ENCODE measurements at places on chromosomes 4 and X.

- no peak for DNase-seq
Observed at GRCh38 chr4:4443821-4444220, 56.9 kb downstream of the NSG1 start.

DNA sequence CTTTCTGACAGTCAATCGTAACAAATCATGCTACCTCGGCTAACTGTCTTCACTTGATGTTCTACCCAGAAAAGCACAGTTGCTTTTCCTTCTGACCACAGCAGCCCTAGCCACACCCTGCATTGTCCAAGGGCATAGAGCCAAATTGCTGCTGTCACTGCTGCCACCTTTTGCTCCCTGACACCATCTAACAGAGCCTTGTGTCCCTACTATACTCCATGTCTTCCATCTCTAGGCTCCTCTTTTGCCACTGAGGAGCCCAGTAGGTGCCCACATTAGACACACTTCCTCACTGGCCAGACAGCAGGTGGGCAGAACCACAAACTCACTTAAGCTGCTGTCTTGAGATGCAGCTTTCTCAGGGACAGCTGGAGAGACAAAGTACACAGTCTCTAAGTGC, 91.4 kb downstream of the ANXA3 start:
- DNase-seq, result no peak

- DNase-seq, result no peak
Observed at GRCh38 chr4:152072001-152072485, 311.2 kb upstream of the GATB start.

GRCh38 chr4:114924311-114924710, 189.1 kb downstream of the NDST4 start:
- DNase-seq, result no peak

GRCh38 chr4:112901962-112902411, 147.5 kb upstream of the ANK2 start:
- DNase-seq, result no peak

- no peak for DNase-seq
Observed at GRCh38 chrX:5775846-5776430, 452.7 kb downstream of the NLGN4X start.

DNA sequence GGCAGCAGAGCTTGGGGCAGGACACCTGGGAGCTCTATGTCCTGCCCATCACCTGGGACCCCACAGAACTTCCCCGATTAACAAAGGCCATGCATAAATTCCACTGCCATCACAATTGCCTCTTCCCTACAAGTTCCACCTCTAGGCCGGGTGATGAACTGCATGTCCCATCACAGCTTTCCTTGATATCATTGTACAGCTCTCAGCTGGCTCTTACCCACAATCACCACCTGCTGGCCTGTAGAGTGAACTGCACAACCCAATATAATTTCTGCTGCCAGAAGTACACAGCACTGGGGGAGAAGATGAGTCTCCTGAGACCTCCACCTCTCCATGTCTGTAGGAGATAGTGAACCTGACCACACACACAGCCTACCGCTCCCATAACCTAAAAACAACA, 285.0 kb upstream of the AADAT start:
- no peak for DNase-seq

DNA sequence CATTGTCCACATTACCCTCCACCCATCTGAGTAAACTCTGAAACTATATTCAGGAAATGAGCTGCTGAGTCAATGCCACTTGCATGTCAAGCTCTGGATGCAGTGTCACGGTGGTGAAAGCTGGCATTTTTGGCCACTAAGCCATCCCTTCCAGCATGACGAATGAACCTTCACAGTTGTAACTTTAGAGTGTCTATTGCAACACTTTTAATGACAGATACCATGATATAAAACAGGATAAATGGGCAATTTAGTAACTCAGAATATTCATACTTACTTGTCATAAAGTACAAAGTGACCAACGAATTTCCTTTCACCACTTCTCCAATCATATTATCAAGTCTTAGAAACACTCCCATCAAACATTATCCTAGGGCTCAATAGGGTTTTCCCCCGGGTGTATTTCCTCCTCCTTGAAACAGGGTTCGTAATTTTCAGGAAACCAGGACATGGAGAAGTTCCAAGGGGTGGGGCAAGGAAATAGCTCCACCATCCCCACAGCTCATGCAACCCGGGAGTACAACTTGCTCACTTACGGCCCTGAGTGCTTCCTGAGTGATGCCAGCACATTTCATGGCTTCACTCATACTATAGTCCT, 73.1 kb downstream of the MTHFD2L start:
- no peak for DNase-seq

DNA sequence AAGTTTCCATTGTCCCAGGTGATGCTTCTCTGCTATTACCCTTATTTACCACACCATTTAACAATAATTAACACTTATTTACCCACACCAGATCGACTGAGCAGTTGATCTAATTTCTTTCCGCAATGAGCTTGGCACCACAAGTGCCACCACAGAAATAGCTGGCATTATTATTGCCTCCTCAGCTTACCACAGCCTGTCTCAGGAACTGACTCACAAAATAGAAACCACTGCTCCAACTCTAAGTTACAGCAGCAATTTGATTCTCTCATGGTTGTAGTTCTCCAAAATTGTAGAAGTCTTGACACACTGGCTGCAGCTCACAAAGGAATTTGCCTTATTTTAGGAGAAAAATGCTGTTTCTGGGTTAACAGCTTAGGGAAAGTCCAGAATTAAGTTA, 22.5 kb downstream of the ZNF721 start:
- DNase-seq, result no peak

DNA sequence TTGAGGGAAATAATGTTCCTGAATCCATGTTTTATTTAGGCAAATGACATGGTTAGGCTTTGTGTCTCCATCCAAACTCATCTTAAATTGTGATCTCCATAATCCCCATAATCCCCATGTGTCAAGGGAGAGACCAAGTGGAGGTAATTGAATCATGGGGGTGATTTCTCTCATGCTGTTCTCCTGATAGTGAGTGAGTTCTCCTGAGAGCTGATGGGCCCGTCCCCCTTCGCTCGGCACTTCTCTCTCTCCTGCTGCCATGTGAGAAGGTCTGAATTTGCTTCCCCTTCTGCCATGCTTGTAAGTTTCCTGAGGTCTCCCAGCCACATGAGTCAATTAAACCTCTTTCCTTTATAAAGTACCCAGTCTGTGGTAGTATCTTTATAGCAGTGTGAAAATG, 563.0 kb upstream of the NR3C2 start:
- DNase-seq, result no peak

- no peak for DNase-seq
Observed at GRCh38 chrX:80223982-80224579, 196.2 kb upstream of the TENT5D start.

DNA sequence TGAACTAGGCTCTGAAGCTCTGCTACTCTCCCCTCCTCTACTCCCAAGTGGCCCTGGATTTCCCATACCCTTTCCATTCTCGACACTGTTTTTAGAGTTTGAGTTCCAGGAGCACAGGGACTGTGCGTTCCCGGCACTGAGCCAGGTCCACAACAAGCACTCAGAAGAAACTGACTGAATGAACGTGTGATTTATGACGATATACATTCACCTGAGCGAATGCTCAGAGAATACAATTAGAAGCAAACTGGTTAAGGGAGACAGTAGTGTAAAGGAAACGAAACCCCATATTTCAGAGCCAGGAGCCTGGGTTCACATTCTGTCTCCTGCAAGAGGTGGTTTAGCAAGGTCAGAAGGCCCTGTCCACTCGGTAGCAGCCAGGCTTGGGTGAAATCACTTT, 1.4 kb upstream of the KIAA0232 start:
- no peak for DNase-seq

DNA sequence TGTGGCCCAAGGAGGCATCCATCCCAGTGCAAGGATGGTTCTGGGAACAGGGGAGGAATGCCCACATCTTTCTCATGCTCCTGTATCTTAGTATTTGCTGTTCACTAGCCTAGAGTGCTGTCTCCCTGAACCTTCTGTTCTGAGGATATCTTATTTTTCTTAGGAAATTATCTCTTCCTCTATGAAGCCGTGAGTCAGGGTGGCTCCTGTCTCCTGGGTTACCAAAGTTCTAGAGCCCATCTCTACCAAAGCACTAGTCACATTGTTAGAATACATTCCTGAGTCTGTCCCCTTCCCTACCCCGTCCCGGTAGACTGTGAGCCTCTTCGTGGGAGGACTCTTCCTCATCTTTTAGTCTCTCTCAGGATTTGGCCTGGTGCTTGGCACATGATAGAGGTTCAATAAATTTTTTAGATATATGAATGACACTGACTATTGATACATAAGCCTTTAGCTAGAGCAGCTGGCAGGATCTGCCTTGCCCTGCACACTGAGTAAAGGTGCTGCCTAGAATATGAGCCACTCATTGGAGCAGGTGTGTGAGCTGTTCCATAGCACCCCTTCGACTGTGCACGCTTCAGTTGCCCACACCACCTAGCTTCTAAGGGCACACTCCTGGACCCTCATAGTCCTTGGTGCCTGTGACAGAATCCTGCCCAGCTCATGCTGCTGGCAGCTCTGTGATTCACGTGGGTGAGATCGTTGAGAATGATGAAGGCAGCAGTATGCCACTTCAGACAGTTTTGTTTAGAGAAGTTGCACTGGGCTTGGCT, 13.3 kb downstream of the CXCR3 start:
- DNase-seq, result no peak

GRCh38 chr4:37434469-37434868, 189.9 kb downstream of the NWD2 start:
- no peak for DNase-seq

- no peak for DNase-seq
Observed at GRCh38 chrX:131958724-131959123, 64.4 kb upstream of the STK26 start.

- no peak for DNase-seq
Observed at GRCh38 chr4:176309772-176310171, 10.0 kb upstream of the SPCS3 start.

DNA sequence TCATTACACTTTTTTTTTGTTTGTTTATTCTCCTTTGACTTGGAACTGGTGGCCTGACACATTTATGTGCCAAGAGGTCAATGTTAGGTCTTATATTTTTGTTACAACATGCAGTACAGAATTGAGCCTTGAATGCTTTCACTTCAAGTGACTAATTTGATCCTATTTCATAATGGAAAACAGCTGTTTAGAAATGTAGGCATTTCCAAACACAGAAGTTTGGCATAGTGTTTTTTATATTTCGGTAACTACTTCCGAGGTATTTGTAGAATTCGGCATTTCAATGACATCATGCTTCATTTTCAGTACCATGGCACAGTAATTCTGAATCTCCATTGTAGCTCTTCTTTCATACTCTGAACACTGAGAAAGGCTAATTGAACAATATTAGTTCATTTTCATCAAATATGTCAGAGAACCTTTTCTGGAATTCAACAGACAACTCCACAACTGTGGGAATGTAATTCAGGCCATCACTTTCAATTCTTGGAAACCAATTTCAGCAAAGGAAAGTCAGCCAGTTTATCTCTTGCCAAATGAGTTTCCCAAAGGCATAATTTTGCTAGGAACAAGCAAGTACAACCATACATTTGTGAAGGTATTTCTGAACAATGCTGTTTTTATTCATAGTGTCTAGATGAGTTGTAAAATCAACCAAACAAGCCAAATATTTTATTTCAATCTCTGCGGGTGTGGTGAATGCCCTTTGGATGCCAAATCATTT, 11.4 kb downstream of the FAM120C start:
- no peak for DNase-seq

- DNase-seq, result no peak
Observed at GRCh38 chr4:153676486-153676885, 7.6 kb upstream of the TLR2 start.

GRCh38 chr4:13942977-13943376, 315.5 kb upstream of the BOD1L1 start:
- DNase-seq, result no peak
